ENCODE measurements at places on chromosomes 7 and 10.

- DNase-seq: peak; percentile 44
Observed at GRCh38 chr10:69089638-69090599, 2.0 kb downstream of the SRGN start.

GRCh38 chr10:69847883-69848282 lies 46.2 kb downstream of the COL13A1 start:
- no peak for DNase-seq

- DNase-seq: no peak
Observed at GRCh38 chr10:18450298-18450697, 201.1 kb downstream of the NSUN6 start.

DNA sequence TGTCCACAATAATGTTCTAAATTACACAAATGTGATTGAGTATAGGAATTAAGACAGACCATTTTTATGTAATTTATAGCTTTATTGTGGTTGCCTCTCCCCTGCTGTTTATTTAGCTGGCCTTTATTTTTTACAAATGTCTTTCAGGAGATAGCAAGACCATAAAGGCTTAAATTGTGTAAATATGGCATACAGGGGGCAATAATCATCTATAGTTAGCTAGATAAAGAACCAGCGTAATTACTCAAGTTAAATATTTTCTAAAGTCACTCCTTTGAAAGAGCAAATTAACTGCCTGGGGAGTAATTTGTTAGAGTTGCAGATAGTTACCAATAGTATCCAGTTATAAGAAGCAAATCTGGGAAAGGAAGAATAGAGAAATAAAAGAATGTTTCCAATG lies at the start of gene MALRD1:
Gene MALRD1 (plus strand): TSS at position 313 of the 400 bp plus-strand sequence. CDS start 138 bp downstream, outside the sequence.
- no peak for DNase-seq

- no peak for DNase-seq
Observed at GRCh38 chr10:97072851-97073665, 112.7 kb downstream of the SLIT1 start.

DNA sequence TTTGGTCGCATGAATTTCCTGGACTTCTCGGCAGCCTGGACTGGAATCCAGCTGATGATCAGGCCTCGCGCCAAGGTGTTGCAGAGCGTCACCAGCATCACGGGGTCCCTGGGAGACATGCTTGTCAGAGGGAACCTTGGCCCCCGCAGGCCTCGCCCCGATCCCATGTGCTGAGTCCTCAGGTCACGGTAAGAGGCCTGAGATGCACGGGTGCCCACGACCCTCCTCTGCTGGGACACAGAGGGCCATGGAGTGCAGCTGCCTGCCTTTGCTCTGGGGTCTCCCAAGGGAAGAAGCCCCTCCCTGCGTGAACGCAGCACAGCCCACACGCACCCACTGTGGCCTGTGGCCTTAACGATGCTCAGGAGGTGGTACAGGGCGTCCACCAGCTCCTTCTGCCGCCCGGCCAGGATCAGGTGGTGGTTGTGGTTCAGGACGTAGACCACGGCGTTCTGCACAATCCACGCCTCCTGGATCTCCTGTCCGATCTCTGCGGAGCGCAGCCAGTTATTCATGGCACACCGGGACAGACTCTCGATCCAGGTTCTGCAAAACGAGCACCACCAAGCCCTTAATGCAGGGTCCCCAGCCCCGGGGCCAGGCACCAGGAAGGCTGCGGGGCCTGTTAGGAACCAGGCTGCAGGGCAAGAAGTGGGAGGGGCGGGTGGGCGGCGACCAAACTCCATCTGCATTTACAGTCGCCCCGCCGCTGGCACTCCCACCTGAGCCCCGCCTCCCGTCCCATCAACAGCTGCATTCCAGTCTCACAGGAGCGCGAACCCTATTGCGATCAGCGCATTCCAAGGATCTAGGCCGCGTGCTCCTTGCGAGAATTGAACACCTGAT lies 29.4 kb downstream of the CFAP46 start:
- DNase-seq: no peak

- no peak for DNase-seq
Observed at GRCh38 chr10:93058139-93058538, 2.5 kb upstream of the CYP26C1 start.

DNA sequence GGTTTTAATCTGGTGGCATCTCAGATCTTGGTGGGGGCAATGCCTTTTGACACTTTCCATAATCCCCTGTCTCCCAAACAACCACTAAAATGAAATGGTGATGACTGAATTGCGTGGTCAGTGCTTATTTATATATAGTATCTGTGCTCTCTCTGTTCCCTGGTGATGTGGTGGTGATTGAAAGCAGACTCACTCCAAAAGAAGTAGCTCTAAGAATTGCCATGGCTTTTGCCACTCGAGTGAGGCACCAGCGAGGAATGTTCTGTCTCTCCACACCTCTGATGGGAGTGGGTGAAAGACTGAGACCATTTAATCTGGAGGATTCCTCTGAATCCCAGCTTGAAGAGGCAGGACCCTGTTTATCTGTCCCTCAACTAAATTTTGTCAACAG lies 2.8 kb downstream of the DUSP5 start:
- no peak for DNase-seq

GRCh38 chr7:119696336-119696735 lies 576.6 kb upstream of the KCND2 start:
- DNase-seq: no peak

DNA sequence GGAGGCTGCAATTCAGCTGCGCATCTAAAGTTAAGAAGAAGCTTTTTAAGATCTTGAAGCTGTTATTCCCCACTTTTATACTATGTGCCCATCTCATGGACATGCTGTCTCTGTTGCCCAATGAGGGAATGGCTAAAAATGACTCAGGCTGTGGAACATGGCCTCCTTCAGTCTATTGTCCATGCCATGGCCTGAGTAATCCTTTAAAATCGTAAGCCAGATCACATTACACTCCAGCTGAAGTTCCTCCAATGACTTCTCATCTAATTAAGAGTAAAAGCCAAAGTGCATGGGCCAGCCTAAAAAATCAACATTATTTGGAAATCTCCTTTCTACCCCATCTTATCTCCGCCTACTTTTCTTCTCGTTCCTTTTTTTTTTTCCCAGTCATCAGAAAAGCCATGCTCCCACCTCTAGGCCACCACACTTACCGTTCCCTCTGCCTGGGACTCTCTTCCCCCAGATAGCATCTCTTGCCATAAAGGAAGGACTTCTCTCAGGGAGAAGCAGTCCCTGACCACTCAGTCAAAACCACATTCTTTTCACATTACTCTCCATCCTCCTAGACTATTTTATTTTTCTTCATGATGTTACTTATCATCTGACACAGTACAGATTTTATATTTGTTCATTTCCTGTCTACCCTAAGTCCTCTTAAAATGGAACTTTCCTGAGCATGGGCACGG lies 337.4 kb downstream of the PRPF18 start:
- no peak for DNase-seq

- no peak for DNase-seq
Observed at GRCh38 chr10:111273635-111274034, 196.8 kb downstream of the ADRA2A start.

DNA sequence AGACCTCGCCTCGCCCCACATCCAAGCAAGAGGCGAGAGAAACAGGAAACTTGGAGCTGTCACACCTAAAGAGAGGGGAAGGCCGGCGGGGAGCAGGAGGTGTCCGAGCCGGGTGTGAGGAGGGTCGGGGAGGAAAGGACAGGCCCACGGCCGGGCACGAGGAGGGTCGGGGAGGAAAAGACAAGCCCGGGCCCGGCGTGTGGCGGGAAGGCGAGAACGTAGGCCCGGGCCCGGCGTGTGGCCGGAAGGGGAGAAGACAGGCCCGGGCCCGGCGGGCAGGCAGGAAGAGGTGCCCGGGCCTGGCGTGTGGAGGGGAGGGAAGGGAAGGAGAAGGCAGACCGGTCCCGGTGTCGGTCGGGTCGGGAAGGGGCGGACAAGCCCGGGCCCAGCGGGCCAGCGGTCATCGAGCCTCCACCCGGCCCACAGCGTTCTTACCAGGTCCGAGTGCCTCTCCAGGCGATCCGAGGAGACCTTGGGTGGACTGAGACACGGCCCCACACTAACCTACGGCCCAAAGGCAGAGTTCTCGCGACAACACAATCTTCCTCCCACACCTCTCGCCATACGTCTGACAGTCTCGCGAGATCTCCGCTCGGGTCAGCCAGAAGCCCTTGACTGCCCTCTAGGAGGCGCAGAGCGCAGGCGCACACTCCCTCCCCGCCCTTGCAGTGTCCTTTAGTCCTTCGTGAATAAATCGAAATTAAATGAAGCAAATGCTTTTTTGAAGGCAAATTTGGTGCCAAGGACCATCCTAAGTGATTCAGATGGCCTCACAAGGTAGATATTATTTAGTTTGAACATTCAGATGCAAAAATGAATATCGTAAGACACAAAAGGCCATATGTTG lies at the start of gene NCOA4:
Gene NCOA4 (minus strand): TSS at position 533 of the 847 bp plus-strand sequence. CDS start 13,943 bp downstream, outside the sequence.
- DNase-seq: peak; percentile 95

DNA sequence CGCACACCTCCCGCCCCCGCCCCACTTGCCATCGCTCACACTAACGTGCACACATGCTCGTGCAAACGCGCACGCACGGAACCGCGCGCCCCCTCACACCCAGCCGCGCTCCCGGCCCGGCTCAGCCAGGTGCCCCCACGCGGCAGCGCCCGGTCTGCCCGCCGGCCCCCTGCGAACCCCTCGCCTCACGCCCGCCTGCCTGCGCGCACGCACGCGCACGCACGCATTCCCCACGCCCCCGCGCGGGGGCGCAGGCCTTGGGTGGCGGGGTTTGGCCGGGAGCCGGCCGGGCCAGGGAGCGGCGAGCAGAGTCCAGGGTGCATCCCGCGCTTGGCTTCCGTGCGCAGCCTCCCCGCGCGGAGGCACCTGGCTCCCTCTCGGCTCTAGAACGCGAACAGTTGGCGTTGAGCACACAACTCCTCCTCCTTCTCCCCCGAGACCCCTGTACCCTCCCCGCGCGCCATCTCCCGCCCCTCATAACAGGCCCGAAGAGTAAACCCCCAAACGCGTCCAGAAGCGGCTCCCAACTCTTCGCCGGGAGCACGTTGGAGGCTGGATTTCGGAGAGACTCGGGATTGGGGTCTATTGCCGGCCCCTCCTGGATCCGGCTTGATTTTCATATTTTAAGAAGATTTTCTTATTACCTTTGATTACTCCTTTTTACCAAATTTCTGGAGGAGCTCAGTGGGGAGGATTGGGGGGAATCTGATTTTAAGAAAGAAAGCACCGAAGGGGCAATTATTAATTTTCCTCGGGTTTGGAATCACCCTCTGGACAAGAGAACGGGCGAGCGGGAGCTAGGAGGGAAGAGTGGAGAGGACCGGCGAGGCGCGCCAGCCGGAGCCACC lies 527 bp upstream of the SORCS3 start:
- no peak for DNase-seq

DNA sequence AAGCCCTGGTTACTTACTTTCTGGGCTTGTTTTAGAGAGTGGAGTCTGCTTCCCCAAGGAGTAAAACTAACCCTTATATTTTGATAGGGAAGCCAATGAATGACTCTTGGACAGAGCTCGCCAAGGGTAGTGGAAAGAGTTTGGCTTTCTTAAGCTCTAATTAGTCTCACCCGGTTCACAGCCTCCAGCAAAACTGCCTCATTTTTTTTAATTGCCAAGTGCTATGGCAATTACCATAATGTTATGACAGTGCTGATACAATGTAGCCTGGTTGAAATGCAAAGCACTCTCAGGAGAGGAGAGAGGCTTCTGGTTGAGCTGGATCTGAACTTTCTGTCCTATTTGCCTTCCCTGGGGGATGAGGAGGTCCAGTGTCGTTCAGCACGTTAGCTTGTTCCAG lies 376.1 kb upstream of the CHRM2 start:
- no peak for DNase-seq

- DNase-seq: no peak
Observed at GRCh38 chr7:111801277-111801676, 239.0 kb upstream of the IMMP2L start.

DNA sequence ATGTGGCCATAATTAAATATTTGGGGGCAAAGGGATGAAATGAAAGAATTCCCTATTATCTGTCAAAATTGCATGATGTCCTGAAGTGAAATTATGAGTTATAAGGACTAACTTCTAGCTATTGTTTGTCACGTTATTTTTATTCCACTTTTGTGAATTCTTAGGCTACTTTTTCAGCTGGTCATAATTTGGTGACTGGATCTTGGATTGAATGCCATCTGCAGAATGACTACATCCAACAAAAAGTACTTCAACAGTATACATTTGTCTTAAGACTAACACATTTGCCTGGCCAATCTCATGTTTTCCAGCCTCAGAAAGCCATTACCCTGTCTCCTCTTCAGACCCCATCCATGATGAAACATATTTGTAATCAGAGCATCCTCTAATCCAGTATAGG lies 48.1 kb upstream of the WNT16 start:
- DNase-seq: no peak

DNA sequence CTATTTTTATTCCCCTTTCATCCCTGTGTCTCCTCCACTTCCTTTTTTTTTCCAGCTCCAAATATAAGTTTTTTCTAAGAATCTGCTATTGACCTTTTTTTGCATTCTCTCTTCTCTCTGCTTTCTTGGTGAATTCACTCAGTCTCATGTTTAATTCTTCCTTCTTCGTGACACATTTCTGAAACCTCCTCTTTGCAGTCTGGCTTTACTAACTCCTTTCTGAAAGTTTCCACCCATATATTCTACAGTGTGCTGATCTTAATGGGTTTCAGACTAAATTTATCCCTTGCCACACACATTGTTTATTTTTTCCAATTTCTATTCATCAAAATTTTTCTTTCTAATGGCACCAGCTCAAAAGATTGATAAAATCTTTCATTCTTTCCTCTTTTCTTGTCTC lies 47.8 kb upstream of the CALD1 start:
- no peak for DNase-seq

DNA sequence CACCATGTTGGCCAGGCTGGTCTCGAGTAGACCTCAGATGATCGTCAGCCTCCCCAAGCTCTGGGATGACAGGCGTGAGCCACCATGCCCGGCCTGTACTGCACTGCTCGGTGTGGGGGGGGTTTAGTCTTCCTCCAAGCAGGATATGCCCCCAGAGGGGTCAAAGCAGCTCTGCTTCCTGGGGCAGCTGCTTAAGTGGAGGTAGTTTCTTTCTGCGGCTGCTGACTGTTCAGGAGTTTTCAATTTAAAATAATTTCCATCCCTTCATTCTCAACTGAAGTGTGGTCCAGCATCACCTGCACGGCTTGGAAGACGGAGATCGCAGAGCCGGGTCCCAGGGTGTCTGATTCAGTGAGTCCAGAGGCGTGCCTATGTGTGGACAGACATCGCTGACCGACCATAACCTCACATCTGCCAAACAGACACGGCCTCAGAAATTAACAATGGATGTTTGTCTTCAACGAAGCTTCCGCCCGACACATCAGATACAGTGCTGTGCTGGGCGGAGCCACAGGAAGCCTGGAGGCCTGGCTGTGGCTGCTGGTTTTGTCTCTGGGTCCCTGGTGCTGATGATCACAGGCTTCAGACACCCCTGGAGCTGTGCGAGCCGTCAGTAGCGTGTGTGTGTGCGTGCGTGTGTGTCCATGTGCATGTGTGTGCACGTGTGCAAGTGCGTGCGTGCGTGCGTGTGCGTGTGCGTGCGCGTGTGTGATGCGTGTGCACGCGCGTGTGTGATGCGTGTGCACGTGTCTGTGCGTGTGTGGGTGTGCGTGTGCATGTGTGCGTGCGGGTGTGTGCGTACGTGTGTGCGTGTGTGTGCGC lies 226.5 kb upstream of the PITRM1 start:
- DNase-seq: no peak

DNA sequence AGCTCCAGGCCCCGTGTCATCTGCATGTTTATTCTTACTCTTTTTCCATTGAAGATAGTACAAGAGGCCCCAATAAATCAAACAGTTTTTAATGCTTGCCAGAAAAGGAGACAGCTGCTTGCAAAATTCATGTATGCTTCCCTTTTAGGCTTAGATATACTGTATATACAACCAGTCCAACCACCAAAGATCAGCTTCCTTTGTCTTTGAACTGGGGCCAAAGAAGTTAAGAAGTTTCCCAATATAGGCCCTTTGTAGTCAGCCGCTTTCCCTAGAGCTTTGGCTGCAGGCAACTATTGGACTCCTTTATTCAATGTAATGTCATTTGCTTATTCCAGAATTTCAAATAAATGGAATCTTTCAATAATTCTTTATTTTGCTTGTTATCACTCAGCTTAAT lies 1395.0 kb downstream of the GATA3 start:
- no peak for DNase-seq
